ENCODE measurements at places on chromosomes 11 and 22. TPM values are rescaled to one million over a fixed set of nuclear protein-coding genes. Genes with fewer than 3 reads are reported as not detected.
A peak's percentile ranks its signal among the peaks of the same experiment; 100 is the strongest.

GRCh38 chr22:30297276-30297990 is 8.1 kb upstream of the CASTOR1 start:
- DNase-seq: no peak

GRCh38 chr11:113389272-113389671 is 1.7 kb downstream of the ANKK1 start:
- DNase-seq: no peak

GRCh38 chr22:45565973-45566372 is 63.3 kb downstream of the FBLN1 start:
- DNase-seq: no peak

GRCh38 chr11:29249713-29250112 is 767.1 kb downstream of the KCNA4 start:
- no peak for DNase-seq

DNA sequence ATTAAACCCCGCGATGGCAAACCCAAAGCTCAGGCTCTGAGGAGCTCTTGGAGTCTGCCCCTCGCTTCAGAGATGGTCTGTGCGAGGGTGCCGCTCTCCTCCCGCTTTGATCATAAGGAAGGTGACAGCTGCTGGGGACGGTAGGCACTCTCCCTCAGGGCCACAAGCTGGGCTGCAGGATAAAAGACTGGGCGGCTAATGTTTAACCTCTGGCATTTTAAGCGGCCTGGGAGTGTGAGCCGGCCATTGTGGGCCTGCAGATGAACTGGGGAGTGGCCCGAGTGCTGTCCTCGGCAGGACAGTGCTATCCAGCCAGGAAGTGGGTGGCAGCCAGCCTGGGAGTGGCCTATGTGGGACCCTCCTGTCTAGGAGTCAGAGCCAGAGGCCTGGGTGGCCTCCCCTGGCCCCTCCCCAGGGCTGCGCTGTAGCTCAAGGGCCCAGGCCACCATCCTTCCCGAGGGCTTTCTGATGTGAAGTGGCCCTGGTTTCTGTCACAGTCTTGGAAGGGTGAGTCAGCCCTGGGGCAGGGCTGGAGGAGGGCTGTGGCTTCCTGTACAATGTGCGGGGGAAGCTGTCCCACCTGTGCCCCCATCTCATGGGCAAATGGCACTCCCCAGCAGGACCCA is 58.7 kb upstream of the PRODH start:
- DNase-seq: peak; percentile 83

DNA sequence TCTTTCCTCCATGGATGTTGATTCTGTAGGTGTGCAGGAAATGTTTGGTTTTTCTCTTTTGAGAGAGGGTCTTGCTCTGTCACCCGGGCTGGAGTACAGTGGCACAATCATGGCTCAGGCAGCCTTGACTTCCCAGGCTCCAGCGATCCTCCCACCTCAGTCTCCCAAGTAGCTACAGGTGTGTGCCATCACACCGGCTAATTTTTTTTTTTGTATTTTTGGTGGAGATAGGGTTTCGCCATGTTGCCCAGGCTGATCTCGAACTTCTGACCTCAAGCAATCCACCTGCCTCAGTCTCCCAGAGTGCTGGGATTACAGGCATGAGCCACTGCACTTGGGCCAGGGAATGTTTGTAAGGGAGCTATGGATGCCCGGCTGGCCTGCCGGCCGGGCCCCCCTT is 4.5 kb downstream of the PRR5 start:
- DNase-seq: no peak

DNA sequence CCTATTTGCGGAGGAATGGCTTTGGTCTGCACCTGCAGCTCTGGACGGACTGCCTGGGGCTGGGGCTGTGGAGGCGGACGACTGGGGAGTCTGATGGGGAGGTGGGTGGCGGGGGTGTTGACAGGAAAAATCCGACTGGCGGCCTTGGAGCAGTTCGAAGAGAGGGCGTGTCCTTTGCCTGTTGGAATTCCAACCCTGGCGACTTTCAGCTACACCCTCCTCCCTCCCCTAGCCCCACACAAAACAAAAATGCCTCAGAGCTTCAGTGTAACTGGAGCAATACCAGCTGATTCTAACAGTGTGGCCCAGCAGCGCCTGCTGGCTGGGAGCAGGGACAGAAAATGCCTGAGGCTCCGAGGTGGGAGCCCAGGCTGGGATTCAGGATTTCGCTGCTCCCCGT is 85.4 kb downstream of the ATXN10 start:
- no peak for DNase-seq

DNA sequence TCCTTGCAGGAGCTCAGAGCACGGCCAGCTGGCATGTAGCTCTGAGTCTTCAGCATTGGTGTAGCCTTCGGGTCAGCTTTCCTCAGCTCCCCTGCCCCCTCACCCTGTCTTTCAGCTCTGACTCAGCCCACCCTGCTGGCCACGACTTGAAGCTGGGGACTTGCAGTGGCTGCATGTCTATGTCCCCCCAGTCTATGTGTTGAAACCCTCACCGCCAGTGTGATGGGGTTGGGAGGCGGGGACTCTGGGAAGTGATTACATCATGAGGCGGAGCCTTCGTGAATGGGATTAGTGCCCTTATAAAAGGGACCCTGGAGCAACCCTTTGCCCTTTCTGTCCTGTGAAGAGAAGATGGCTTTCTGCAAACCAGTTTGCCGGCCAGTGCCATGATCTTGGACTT is 111.1 kb downstream of the CTTN start:
- DNase-seq: no peak

DNA sequence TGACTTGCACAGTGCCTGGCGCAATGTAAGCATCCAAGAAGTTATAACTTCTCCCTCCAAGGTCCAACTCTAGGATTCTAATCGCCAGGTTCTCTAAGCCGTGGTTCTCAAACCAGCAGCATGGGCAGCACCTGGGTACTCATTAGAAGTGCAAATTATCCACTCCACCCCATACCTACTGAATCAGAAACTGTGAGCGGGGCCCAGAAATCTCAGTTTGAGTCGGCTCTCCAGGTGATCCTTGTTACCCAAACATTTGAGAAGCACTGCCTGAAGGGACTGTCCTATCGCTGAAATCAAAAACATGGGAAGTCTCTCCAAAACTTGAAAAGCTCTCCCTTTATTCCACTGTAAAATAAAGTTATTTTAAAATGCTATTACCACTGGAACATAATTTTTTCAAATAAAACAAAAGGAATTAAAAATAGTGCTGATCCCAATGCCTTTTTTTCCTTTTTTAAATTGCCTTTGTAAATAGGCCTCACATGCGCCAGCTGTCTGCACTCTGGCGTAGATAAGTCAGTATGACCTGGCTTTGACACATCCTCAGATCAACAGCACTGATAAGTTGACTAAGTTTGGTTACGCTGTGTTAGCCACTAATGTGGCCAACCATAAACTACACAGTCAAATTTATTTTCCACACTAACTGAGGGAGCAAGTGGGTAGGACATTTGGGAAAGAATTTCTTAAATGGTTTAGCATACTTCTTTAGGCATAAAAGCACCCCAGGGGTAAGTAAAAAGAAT is 8.4 kb upstream of the CTR9 start:
- DNase-seq: peak; percentile 51

GRCh38 chr11:110529043-110529442 is 99.3 kb downstream of the FDX1 start:
- DNase-seq: no peak

- no peak for DNase-seq
Observed at GRCh38 chr22:37404091-37404490, 23.2 kb downstream of the ELFN2 start.

DNA sequence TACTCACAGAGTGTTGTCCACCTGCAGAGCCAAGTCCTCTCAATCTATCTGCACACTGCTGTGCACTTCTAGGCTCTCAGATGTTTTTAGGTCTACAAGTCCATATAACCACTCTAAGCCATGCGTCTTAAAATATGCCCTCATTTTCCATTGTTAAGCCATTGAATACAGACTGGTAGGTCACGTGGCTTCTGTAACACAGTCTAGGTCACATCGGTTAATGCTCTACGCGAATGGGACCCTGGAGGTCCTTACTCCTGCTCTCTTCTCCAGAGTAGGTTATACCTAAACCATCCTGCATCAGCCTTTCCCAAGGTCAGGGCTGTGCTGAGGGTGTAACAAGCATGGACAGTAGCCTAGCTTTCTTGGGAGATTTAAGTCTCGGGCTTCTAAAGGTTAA is 819 bp downstream of the JAML start:
- DNase-seq: no peak

GRCh38 chr11:128734832-128735224 is 41.0 kb downstream of the FLI1 start:
- no peak for DNase-seq

DNA sequence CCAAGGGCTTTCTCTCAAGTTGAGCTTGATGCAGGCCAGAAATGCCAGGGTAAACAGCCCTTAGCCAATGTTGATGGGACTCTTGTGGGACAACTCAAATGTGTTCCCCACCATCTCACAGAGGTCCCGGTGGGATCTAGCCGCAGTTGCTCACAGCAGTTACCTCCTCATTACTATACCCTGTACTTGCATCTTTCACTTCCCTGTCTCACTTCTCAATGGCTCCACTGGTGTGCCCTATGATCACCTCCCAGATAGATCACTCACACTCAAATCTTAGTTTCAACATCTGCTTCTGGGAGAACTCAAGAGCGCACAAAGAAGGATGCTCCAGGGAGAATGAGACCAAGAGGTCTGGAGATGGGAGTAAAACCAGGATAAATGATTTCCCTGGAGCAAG is 47.0 kb downstream of the RCN1 start:
- DNase-seq: no peak

GRCh38 chr11:123264431-123264780 is 69.4 kb upstream of the CLMP start:
- no peak for DNase-seq

- DNase-seq: no peak
Observed at GRCh38 chr11:117495357-117495756, 167.7 kb downstream of the CEP164 start.

DNA sequence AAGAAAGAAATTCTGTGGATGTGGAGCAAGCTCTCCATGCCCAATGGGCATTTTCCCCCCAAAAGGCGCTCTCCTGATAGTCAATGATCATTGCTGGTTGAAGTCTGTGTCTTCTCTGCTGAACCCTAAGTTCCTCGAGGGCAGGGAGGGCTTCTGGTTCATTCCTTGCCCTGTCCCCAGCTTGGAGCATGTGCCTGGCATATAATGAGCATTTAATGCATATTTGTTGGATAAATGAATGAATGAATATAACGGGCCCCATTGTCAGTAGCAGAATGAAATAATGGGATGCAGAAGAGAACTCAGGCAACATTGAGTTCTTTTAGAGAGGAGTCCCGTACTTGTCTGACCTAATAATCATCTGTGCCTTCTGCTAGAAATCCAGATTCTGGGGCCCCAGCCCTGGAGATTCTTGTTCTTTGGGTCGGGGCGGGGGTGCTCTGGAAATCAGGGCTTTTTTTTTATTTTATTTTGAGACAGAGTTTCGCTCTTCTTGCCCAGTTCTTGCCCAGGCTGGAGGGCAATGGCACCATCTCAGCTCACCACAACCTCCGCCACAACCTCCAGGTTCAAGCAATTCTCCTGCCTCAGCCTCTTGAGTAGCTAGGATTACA is 64.4 kb downstream of the CD82 start:
- DNase-seq: no peak

- peak; percentile 46 for DNase-seq
Observed at GRCh38 chr11:10725114-10725906, 25.7 kb upstream of the CTR9 start.

DNA sequence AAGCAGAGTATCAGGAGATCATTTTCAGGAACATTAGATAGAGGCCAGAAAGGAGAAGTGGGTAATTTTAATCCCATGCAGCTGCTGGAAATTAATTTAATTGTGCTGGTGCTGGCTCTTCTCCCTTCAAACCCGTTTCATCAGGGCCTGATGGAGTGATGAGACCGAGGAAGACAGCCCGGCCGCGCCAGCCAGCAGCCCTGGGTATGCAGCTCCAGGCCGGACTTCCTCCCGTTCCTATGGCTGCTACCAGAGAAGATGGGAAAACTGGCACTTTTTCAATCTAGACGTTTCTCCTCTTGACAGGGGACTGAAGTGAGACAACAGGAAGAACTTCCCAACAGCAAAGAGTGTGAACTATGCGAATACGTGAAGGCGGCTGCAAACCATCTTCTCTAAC is 24.6 kb upstream of the ZBTB16 start:
- no peak for DNase-seq

DNA sequence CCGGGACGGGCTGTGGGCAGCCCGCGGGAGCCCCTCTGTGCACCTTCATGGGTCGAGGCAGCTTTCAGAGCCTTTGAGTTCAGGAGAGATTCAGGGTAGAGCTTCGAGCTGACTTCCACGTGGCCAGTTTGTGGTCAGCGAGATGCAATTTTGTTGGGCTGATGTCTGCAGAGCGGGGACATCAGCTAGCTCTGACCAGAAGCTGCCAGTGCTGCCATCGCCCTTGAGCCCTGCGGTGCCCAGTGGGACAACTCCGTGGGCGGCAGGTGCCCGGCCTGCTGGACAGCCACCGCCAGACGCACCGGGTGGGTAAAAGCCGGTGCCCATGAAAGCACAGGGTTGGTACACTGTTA is 719 bp downstream of the TALDO1 start:
- no peak for DNase-seq

- DNase-seq: no peak
Observed at GRCh38 chr11:69511358-69512055, 30.0 kb downstream of the LINC01488 start.

- DNase-seq: no peak
Observed at GRCh38 chr11:8369592-8370205, 106.0 kb upstream of the LMO1 start.

OR8G1 gene
- total RNA-seq: not detected

CUL5 gene
- 14.7 TPM for total RNA-seq

ARVCF gene
- total RNA-seq: 3.6 TPM

SERPING1 gene
- total RNA-seq: not detected

LGR4 gene
- 58.4 TPM for total RNA-seq

RFPL2 gene
- 2.8 TPM for total RNA-seq

OSM gene
- total RNA-seq: not detected

CD3G gene
- not detected for total RNA-seq

BIK gene
- total RNA-seq: 27.0 TPM

MS4A7 gene
- total RNA-seq: not detected

ANGPTL5 gene
- total RNA-seq: not detected

C11orf65 gene
- total RNA-seq: not detected

CTSF gene
- not detected for total RNA-seq

PYGM gene
- total RNA-seq: not detected

Data from Caki2 (cell line).